Stimulated activated CD4-positive, alpha-beta T cell treated with anti-CD3 and anti-CD28 coated beads, Interleukin-1b, Interleukin-23, amount 100 ng/mL, for 4 hours (primary cell): ENCODE measurements at places on chromosomes 3 and 15.

DNA sequence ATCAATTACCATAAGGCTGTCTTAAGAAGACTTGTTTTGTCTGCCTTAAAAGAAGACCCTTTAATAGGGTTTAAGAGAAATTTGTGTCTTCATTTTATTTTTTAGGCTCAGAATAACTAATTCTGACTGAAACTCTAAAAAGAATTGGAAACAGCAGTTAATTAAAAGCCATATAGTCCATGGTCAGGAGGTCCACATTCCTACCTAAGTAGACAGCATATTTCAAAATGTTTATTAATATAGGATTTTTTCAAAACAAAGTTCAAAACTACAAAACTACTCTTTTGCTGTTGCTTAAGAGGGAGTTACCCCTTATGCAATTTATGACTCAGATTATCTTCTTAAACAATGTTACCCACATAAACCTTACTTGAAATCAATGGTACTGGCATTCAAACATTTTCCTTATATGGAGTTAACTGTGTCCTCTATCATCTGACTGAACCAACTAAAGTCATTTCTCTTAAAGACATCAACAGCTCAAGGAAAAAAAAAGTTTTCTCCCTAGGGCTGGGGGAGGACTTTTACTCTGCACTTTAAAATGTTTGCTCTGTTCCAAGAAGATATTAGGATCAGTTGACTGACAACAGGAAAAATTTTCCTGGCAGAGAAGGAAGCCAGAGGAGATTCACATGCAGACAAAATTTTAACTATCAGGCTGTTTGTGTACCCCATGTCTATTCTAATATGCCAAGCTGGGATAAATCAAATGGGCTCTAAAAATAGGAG, 56.8 kb upstream of the NANOGP8 start:
- no peak for DNase-seq

- DNase-seq: no peak
Measured at GRCh38 chr3:185767002-185767688, 57.7 kb downstream of the IGF2BP2 start.

DNA sequence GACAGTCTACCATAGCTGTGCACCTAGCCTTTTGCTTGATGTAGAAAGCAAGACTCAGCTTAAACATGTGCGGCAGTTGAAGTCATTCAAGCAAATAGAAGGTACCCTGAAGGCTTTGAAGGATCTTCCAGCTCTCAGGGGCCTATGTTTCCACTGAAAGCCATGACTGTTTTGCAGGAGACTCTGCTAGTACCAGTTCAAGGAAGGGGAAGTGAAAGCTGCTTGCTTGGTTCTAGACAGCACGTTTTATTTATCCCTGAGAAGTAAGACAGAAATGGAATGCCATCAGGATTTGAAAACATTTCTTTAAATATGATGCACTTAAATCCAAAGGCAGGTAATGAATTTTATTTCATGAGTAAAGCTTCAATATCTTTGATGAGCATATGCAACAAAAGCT, 311.4 kb downstream of the PDCD6IP start:
- DNase-seq: no peak

DNA sequence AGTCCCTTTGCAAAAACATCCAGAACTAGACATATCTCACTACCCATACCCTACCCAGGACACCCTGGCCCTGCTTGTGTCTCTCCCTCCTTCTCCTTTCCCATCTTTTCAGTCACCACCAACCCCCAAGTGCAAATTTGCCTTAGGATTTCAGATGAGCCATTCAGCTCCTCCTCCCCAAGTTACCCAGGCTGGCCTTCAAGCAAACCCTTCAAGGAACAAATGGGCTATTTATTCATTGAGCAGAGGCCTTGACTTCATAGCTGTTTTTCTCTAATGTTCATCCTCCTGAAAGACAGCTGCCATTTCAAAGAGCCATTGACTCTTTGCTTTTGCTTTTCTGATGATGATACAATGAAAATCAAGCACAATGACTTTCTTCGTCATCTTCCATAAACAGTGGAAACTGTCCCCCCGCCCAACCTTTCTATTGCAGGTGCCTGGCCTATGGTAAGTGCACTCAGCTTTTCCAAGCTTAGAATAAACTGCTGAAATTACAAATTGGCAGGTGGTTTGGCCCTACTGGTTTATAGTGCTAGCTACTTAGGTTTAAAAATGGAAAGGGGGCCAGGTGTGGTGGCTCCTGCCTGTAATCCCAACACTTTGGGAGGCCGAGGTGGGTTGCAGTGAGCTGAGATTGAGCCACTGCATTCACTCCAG, 26.1 kb upstream of the KLHL6 start:
- DNase-seq: no peak

DNA sequence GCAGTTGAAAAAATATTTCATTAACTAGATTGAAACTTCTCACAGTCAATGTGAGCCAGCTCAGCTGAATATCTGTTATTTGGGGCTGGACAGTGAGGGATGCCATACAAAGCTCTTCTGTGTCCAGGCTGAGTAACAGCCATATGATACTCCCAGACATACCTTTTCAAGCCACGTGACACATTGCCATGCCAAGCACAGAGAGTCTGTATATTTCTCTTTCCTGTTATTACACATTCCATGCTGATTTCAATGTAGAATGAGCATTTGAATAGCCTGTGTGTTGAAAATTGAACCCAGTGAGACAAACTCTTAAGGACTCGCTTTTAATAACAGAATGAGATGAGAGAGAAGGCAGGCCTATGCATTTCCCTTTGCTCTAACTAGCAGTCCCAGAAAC, 334.7 kb upstream of the RASGRP1 start:
- no peak for DNase-seq
